ENCODE measurements at places on chromosomes 4 and X.

DNA sequence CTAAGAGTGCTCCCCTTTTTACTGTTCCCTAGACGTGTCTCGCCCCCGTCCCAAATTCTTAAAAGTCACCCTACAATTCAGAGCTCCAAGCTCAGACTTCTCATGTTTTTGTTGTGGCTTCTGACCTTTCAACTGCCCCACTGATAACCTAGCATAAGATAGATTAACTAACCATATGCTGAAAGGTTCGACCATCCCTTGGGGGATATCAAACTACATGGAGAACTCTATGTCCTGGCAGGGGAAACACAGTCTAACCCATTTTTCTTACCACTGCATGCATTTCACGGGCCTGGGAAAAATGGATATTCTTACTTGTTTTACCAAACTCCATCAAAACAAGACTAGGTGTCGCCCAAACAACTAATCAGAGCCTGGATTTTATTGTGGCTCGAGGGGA, 236.4 kb upstream of the MID1 start:
- no peak for DNase-seq

- DNase-seq: no peak
These were observed 342.4 kb downstream of the BCOR start for GRCh38 chrX:39755143-39756032.

DNA sequence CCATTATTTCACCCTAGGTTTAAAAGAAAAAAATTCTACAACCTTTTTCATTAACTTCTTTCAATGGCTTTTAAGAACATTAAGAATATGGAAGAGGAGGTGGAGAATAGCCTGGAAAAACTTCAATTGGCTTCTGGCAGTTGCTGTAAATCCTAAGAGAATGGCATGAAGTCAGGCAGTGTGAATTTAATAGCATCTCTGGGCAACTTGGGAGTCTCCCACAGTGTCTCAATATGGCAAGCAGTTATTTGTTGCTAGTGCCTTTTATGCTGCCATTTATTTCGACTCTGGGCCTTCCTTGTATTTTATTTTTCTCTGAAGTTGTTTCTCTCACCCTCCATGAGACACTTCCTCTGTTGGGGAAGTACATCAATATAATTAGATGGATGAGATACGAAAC, 322.1 kb downstream of the CBLL2 start:
- no peak for DNase-seq

GRCh38 chrX:152044383-152044782, 69.9 kb upstream of the GABRE start:
- no peak for DNase-seq

All from CD4-positive, alpha-beta T cell treated with Interferon gamma for 1 hour (primary cell).